ENCODE measurements at places on chromosomes 1 and 21.

GRCh38 chr1:59183749-59184317 lies 113.1 kb upstream of the FGGY start:
- DNase-seq, result no peak

GRCh38 chr1:217105437-217105836 lies 382.2 kb upstream of the ESRRG start:
- DNase-seq, result no peak

GRCh38 chr1:59340411-59341307 lies 43.8 kb downstream of the FGGY start:
- DNase-seq, result no peak

DNA sequence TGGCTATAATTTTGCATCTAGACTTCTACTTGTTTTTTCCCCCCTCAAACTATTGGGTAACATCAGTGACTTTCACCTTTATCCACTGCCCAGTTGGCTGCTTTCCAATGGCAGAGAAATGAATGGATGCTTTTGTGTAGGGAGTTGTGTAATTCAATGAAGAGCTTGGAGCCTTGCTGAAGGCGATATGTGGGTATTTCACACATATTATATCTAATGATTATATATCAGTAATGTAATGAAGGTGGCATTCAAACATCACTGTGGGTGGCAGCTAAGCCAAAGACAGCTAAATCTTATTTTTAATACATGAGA lies 81.2 kb downstream of the TGFB2 start:
- peak; percentile 93 for DNase-seq

DNA sequence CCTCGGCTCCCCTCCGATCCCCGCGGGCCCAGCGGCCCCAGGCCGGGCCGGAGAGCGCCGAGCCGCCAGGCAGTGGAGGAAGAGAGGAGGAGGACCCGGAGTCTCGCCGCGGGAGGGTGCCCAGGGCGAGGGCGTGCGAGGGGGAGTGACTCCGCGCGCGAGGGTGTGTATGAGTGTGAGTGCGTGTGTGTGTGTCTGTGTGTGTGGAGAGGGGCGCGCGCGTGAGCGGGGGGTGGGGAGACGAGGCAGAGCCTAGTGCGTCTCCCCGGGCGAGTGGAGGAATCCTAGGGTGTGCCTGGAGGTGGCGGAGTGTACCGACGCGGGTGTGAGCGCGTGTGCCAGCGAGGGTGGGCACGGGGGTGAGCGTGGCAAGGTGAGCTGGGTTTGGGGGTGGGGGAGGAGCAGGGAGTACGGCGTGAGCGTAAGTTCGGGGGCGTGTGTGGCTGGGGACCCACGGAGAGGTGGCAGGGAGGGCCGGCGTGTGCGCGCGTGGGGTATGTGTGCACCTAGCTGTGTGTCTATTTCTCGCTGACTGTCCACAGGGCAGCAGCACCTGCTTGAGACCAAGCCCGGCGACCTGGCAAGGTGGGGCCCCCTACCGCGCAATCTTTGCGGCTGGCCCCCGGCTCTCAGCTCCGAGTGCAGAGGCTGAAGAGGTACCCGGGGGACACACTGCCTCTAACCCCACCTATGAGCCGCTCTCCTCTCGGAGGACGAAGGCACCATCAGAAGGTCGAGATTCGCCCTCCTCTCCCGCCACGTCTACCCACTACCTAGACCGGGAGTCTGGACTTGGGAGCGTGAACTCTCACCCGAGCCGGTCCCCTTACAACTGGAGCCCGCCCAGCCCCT lies 784 bp upstream of the KCND3 start:
- DNase-seq, result no peak

GRCh38 chr21:46051821-46052675 lies 45.9 kb upstream of the COL6A2 start:
- DNase-seq, result no peak

DNA sequence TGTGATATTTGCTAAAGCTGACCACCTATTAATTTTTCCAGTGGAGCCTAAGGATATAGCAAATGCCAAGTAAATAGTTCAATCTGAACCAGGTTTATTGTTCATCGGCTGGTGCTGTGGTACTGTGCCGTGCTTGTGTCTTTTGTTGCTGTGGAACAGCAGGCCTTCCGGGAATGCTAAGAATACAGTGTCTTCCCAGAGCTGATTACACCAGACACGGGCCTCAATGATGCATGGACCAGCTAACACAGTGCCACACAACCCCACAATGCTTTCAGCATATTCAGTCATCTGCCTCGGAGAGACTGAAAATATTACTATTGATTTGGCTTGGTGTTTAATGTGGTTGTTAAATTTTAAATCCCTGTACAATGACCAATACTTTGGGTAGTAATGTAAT lies 415.4 kb downstream of the PTBP2 start:
- no peak for DNase-seq

GRCh38 chr1:183942933-183943693 lies 94.4 kb downstream of the COLGALT2 start:
- peak; percentile 88 for DNase-seq

DNA sequence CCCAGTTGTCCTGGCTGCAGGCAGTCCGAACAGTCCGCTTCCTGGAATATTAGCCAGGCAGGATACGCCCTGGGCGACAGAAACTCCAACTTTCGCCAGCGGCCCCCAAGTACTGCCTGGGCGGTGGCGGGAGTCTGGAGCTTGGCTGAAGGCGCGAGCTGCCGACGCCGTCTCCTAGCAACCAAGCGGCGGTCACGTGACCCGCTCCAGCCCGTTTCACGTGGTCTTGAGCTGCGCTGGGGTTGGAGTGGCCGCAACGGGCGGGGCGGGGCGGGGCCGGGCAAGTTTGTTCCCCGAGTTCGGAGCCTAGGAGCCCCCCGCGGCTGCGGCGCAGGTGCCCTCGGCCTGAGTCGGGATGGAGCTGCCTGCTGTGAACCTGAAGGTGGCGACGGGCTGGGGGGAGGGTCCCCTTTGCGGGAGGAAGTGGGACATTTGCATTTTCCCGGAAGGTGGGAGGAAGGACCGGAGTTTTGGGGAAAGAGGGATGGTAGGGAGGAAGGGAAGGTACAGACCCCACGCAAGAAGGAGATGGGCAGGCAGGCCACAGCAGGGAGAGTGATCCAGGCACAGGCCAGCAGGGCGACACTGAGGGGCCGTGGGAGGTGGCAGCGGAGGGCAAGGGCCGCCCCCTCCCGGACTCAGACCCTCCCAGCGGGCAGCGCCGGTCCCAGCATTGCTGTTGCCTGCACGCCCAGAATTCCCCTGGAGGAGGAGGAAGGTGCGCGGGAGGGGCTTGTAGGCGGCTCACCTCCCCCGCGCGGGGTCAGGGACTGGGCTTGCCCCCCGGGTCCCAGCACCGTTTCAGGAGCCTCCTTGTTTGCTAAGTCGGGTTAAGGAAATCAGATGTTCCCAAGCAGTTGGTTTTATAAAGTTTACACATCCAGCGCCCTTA lies at the start of gene AGTRAP:
Gene AGTRAP, plus strand, starts transcription at position 283 of the 892 bp plus-strand sequence. Its CDS starts 73 bp downstream, at position 356.
- peak; percentile 94 for DNase-seq

DNA sequence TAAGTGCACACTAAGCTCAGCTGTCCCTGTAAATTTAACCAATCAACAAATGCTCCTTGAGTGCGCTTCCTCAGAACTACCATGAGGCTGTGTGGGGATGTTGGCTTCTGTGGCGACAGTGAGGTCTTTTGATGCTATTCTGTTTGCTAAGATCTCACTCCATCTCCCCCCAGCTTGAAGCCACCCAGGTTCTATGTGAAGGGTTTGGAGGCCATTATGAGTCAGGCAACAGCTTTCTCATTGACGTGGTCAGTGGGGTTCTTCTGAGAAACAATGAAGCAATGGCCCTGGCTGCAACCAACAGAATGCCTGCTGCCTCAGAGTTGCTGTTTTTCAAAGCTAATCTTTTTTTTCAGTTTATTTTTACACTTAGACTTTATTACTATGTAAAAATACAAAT lies 205.5 kb downstream of the PTBP2 start:
- peak; percentile 29 for DNase-seq

- DNase-seq, result peak; percentile 45
Observed at GRCh38 chr1:213041443-213041842, 9.6 kb upstream of the RPS6KC1 start.

DNA sequence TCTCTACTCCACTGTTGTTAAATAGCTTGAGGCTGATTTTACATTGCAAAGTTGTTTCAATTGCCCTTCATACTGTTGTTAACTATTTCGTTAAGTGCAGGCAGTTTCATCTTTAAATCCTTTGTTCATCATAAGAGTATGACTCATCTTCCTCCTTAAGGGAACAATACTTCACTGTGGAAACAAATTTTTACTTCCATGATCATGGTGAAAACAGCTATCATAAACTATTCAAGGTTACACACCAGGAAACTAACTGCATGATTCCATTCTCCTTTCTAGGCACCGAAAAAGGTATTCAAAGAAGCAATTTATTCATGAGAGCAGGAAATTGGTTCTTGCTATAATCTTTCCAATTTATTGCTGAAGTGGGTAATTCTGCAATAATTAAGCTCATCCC lies 593.2 kb downstream of the LRRIQ3 start:
- peak; percentile 1 for DNase-seq

DNA sequence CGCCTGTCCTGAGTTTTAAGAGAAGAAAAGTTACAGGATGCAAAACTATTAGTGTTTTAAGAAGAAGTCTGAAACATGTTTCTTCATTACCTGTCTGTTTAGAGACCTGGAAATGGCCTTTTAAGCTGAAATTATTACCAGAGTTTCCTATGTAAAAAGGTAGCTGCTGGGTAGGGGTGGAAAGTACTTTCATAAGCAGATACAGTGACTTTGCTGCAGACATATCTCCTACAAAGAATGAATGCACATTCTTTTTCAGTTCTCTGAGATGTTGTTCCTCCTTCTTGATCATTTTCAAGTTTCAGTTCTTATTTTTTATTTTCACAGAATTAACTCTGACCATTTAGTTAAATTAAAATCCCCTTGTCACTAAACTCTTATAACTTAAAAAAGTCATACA lies 1329.6 kb downstream of the KCNT2 start:
- no peak for DNase-seq

DNA sequence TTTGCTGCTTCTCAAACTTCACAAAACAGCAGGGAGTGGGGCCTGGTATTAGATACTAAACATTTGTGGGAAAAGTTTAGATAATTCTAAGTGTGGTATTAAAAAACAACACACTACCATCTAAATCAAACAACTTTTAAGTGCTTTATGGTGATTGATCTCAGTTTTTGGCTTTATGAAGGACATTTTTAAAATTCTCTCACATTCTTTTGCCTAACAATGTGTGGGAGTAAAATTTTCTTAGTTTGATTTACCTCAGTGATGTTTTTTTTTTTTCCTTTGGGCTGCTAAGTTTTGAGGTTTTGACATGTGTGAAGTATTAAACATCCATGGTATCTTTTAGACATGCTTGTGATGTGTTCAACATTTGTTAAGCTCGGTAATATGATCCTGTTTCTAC lies 116.2 kb downstream of the DISP1 start:
- peak; percentile 43 for DNase-seq

- peak; percentile 53 for DNase-seq
Observed at GRCh38 chr1:68175621-68176398, 56.5 kb downstream of the WLS start.

DNA sequence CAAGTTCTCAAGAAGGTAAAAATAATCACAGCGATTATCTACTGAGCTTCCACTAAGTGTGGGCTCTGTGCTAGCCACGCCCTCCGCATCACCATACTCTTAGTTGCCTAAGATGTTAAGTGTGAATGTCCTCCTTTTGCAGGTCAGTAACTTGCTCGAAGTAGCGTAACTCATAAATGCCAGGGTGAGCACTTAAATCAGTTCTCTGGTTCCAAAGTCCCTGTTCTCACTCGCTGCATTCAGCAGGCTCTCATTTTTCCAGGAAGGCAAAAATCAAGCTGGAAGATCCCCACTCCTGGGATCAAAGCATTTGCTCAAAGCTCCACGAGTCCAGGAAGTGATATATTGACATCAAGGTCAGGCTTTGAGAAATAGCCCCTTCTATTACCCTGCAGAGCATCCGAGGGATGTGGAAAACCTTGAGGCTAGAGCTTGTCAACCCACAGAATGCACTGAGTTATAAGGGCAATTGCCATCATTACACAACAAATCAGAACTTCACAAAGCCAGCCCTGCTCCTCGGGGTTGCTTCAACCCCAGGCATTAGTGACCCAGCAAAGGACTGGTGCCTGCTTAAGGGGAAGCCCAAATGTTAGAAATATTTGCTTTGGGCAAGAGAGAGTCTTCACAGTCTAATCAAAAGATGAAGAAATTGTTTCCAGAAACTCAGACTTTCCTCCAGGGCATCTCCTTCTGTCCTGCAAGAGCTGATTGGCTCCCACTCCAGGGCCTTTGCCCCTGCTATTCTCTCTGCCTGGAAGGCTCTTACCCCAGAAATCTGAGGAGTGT lies 19.5 kb downstream of the SLC30A1 start:
- DNase-seq, result no peak

GRCh38 chr1:244210884-244211558 lies 159.9 kb downstream of the ZBTB18 start:
- no peak for DNase-seq

GRCh38 chr1:212920896-212921295 lies 29.4 kb upstream of the VASH2 start:
- no peak for DNase-seq

DNA sequence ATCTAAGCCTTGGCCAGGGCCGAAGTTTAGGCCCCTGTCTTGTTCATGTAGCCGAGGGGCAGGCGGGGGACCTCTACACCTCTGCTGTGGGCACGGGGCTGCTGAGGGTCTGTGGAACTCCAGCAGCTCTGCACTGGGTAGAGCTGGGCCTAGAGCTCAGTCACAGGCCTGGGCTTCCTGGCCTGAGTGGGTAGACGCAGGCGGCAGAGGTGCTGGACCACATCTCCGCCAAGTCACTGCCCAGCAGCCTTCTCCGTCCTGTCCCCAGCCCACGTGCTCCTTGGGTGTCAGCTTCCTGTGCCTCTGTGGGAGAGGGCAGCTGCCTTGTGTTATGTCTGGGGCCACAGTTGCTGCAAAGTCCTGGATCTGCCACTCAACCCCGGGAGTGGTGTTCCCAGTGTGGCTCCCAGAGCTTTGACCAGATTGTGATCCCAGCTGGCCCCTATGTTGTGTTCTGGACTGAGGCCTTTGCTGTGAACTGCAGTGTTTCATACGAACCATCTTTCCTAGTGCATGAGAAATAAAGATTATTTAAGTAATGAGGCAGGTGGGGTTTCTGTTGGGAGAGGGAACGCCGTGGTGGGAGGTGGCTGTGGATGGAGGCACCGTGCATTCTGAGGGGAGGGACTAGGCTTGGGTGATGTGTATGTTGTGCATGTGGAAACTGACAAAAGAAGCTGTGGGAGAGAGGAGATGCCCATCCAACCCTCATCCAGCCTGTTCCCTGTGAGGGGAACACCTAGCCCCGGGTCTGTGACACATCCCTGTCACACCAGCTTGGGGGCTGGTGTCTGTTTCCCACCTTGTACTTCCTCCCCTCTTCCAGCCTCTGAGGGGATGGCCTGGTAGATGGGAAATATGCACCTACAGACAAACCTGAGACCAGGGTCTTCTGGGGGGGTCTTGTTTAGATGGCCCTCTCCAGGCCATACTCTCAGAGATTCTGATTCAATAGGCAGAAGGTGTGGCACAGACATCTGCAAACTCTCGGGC lies 12.2 kb downstream of the AMPD2 start:
- no peak for DNase-seq

GRCh38 chr1:221084681-221085080 lies 205.4 kb downstream of the HLX start:
- DNase-seq, result no peak

- no peak for DNase-seq
Observed at GRCh38 chr1:221994274-221994698, 252.4 kb upstream of the DUSP10 start.

GRCh38 chr1:94757931-94758330 lies 62.2 kb upstream of the SLC44A3 start:
- peak; percentile 87 for DNase-seq
